ENCODE measurements at places on chromosomes 4 and X.

DNA sequence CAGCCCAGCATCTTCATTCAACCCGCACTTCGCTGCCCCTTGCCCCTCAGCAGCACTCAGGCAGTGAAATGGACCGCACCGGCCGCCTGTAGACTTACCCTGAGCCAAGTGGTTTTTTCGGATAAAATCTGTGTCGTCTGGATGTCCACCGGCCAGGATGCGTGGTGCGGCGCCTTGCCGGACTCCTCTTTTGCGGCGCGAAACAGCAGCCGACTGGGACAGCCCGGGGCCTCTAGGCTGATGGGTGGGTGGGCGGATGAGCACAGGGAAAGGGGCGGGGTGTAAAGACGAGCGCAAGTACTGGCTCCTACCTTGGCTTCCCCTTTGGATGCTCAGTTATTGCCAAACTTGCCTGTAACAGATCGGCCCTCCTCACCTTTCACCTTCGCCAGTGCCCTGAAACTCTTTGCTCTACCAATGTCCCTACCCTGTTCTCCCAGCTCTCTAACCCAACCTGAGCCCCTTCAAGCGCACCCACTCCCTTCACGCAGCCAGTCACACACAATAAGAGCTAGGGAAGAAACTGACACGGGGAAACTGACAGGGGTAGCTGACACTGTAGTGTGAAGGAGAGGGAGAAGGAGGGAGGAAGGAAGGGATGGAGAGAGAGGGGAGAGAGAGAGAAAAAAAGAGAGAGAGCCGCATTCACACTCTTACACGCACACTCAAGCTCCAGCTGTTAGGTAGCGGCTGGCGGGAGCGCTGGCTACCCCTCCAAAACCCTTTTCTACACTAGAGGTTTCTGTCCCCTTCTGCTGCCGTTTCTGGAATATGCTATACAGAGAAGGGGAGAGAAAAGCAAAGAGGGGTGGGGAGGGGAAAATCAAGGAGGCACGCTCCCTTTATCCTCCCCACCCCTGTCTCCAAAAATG, 559 bp downstream of the TRPC5 start:
- no peak for DNase-seq

DNA sequence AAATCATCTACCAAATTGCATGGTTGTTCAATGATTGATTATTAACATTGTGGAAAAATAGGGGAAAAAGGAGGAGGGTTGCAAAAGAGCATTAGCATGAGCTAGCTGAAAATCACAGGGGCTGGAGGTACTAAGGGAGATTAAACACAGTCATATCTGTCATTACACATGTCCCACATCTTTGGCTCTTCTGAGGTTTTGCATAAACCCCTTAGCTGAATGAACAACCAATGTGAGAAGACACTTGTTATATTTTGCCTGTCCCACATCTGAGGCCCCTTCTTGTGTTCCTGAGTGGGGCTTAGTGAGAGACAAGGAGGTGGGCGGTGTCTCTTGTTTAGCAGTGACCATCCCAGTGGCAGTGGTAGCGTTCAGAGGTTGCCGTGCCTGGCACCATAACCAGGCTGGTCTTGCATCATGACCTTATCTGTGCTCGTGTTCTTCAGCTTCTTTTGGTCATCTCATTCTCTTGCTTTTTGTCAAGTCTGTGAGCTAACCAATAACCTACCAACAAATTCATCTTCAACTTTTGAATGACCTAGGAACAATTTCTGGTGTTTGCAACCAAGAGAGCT, 95.6 kb downstream of the MID1IP1 start:
- DNase-seq = no peak

DNA sequence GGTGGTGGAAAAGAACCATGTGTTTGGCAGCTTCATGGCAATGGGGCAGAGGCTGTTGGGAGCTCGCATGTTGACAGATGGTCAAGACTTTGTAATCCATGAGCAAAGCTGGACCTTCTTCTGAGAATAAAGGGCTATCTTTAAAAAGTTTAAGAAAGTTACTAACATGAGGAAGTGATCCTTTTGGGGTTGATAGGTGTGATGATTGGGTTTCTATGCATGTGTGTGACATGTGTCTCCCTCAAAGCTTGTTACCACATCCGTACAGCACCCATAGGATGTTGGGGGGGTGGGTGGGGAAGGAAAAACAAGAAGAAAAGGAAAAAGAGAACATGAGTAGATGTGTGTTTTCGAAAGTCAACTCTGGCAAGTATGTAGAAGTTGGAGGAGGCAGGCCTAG, 123.0 kb upstream of the TLR3 start:
- no peak for DNase-seq

- no peak for DNase-seq
Measured at GRCh38 chr4:82833696-82834313, 35.2 kb upstream of the SCD5 start.

- no peak for DNase-seq
Measured at GRCh38 chr4:1872870-1873269, 1.7 kb downstream of the NSD2 start.

- no peak for DNase-seq
Measured at GRCh38 chrX:82163701-82164100, 961.8 kb downstream of the SH3BGRL start.

GRCh38 chr4:2485956-2486355, 17.1 kb downstream of the RNF4 start:
- no peak for DNase-seq

DNA sequence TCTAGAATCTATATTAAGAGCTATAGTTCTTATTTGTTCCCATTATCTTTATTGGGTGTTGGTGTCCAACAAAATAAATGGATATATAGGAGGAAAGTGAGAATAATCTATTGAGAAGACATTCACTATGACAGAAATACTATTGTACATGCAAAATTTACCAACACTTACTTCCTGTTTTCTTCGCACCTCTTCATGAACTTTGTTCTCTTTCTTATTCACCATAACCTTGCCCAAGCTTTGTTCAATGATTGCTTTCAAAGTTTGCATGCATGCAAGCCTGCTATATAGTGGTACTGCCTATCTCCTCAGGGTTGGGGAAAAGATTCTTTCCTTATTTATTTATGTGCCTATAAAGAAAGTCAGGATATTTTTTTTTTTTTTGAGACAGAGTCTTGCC, 176.4 kb upstream of the JADE1 start:
- no peak for DNase-seq

- DNase-seq = no peak
Measured at GRCh38 chr4:41881981-41882624, 53.1 kb upstream of the TMEM33 start.

- no peak for DNase-seq
Measured at GRCh38 chr4:79295086-79295485, 30.8 kb downstream of the NAA11 start.

DNA sequence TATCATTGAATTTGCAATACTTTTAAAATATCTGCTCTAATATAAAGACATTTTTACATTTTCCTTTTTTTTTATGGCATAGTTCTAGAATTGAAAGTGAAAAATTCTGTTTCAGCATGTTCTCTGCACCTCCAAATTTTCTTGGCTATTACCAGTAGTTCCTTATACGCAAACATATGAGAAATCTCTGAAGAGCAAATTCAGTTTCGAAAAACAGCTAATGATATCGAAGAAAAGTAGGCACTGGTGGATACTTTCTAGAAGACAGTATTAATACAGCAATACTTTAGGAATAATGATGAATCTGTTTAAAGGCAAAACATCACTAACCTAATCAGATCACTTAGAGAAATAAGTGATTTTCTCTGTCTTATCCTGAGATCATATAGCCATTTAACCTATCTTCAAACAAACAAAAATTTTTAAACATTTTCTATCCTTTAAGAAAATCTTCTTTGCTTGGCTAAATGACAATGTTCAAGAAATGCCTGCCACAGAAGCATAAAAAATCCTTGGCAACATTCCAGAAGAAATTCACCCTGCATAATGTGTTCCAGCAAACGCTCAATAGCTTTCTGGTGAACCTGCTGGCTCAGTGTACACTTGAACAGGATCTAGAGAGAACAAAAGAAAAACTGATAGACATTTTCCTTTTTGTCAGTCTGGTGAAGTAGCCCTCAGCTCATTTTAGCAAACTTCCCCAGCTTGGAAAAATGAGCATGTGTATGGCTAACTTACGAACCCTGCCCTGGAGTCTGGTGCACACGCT, 51.2 kb upstream of the KLF3 start:
- DNase-seq = no peak

DNA sequence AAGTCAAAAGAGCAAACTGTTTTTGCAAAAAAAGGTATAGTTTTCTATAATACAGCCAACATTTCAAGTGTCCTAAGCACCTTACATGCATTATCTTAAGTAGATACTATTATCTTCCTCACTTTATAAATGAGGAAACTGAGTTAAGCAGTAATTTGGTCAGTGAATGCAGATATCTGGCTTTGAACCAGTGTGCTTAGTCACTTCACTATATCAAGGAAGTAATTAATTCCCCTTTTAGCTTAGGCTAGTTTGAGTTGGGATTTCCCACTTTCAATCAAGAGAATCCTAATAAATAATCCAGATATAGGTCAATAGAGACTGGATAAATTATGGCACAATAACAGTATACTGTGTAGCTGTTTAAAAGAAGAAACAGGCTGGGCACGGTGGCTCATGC, 14.8 kb downstream of the SPINK2 start:
- DNase-seq = no peak

- DNase-seq = no peak
Measured at GRCh38 chr4:108649863-108650211, 562 bp upstream of the OSTC start.

GRCh38 chr4:98625920-98626319, 32.5 kb downstream of the TSPAN5 start:
- DNase-seq = no peak

- no peak for DNase-seq
Measured at GRCh38 chrX:132373610-132374009, 115.2 kb downstream of the MBNL3 start.

GRCh38 chr4:8700531-8700930, 108.0 kb downstream of the CPZ start:
- DNase-seq = no peak

DNA sequence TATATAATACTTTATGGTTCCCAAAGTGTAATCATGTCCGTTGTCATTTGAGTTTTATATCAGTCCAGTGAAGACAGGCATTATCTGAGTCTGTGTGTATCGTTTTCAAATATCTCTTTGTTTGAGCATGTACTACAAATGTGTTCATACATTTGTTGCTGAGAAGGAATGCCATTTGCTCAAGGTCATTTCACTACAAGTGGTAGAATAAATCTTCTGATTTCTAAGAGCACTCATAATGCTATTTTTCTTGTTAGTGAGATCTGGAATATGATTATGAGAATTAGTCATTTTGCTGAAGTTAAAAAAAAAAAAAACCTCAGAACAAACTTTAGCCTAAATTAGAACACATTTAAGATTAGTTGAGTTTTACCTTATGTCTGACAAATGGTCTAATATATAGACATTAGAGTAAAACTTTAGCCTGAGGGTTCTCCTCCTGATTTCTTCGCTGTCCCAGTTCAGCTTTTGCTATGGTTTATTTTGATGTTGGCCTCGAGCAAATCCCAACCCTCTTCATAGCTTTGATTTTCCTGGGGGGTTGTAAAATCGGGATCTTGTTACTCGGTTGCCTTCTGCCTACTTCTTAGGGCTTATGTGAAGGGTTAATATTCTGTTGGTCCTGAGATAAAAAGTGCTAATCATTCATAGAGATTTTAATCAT, 87.1 kb downstream of the TMEM131L start:
- no peak for DNase-seq

- no peak for DNase-seq
Measured at GRCh38 chr4:69759189-69759604, 1.2 kb downstream of the SULT1B1 start.

DNA sequence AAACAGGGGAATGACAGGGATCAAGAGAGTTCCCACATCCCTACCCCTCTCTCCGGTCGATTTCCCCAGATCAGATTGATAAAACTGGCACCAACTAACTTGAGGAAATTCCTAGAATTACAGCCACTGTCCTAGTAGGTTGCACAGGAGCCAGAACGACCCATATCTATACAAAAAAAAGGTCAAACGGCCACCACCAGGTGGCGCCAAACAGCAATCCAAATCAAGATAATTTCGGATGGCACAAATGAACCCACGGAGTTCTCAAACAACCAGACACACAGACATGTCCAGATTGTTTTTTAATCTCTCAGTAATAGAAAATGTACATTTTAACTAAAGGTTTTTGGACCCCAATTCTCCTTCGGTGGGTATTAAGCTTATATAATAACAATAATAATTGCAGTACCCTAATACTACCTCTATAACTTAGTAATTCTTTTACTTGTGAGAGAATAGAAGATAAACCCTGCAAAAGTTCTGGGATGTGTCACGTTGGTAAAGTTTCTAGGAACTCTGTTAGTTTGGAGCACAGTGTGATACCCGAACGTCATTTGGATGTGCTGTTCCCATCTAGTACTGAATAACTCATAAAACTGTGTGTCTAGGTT, 212.6 kb downstream of the SPOCK3 start:
- DNase-seq = peak; percentile 74

DNA sequence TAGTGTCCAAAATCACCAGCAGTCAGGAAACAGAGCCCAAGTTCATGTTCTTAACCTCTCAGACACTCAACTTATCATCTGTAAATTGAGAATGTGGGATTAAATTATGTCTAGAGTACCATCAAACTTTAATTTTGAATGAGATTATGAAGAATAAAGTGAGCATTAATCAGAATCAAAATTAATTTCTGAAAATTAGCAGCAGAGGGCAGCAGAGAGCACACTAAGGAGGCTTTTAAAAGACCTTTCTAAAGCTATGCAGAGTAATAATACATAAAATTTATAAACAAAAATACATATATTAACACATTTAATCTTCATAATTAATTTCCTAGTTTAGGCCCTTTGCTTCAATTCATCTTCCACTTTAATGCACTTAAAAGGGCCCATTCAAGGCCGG, 7.1 kb downstream of the TASL start:
- DNase-seq = no peak

GRCh38 chr4:7628432-7628831, 193.7 kb upstream of the PSAPL1 start:
- no peak for DNase-seq

GRCh38 chr4:185071236-185071811, 53.0 kb downstream of the HELT start:
- DNase-seq = no peak

- no peak for DNase-seq
Measured at GRCh38 chrX:118189628-118190027, 73.0 kb upstream of the KLHL13 start.

GRCh38 chr4:54589586-54589985, 68.2 kb upstream of the KIT start:
- DNase-seq = no peak

DNA sequence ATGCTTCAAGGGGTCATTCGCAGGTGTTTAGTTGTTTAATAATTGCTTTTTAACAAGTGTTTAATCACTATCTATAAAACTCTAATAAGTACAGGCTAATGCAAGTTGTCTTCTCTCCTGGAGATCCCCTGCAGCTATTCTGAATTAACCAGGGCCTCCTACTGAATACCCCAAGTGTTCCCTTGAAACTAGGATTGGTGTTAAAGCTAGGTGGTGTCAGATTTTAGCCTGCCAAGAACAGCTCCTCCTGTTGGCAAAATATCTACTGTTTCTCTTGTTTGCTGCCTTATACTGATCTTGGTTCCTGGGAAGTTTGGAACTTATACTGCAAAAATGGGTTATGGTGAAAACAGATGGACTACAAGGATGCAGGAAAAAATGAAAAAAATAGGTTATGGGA, 26.1 kb upstream of the TMEM154 start:
- DNase-seq = no peak

- DNase-seq = no peak
Measured at GRCh38 chr4:58247792-58248191, 1137.6 kb upstream of the IGFBP7 start.
